ENCODE measurements at places on chromosomes 3 and 15.
A peak's percentile ranks its signal among the peaks of the same experiment; 100 is the strongest.

DNA sequence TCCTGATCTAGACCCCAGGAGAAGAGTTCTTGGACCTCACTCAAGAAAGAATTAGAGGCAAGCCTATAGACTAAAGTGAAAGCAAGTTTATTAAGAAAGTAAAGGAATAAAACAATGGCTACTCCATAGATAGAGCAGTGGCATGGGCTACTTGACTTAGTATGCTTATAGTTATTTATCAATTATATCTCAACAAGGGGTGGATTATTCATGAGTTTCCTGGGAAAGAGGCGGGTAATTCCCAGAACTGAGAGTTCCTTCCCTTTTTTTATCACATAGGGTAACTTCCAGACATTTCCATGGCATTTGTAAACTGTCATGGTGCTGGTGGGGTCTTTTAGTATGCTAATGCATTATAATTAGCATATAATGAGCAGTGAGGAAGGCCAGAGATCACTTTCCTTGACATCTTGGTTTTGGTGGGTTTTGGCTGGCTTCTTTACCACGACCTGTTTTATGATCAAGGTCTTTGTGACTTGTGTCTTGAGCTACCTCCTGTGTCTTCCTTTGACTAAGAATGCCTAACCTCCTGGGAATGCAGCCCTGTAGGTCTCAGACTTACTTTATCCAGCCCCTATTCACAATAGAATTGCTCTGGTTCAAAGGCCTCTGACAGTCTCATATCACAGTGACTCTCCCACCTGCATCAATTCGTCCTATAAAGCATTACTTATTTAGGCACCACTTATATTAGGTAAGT is 35.3 kb upstream of the PLSCR2 start:
- DNase-seq: no peak

DNA sequence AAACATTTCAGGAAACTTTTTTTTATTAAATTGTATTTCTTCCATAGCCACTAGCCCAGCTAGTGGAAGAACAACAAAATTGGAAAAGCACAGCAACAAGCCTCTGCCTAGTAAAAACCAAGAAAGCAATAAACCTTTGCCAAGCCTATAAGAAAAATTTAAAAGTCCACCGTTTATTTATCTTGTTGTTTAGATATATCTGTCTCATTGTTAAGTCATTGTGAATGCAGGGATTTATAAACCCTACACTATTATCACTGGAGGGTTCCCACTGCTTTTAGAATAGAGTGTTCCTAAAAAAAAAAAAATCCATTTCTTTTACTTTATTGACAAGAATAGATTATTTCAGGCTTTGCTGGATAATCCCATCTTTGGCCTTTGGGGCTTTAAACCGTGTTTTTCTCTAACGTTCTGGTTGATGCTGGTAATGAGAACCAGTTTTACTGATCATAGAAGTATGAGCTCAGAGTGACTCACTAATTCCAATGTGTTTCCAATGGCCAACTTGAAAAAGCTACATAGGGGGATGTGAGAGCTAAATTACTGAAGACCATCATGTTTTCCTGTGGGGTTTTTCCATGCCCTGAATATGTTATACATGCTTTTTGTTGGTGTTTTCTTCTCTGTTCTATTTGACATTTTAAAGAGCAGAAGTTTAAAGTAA is 634.1 kb downstream of the RBMS3 start:
- DNase-seq: no peak

GRCh38 chr3:52088445-52089367 is 32.3 kb upstream of the DUSP7 start:
- DNase-seq: no peak

GRCh38 chr3:45606991-45607712 is 12.6 kb downstream of the LIMD1 start:
- no peak for DNase-seq

- no peak for DNase-seq
These were observed 181.0 kb downstream of the SI start for GRCh38 chr3:164897342-164897741.

DNA sequence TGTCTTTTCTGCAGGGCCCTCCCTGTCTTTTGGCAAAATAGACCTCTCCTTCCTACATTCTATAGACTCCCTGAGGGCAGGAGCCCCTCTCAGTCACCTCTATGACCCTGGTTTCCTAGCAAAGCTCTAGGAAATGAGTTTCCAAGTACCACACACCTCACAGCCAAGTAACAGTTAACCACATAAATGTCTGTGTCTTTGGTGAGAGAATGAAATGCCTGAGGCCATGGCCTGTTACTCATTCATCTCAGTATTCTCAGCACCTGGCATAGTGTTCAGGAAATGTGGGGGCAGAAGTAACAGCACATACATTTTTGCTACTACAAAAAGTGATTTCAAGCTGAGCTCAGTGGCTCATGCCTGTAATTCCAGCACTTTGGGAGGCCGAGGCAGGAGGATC is 21.0 kb downstream of the RFT1 start:
- no peak for DNase-seq

- DNase-seq: peak; percentile 83
These were observed 39.2 kb upstream of the SEMA4B start for GRCh38 chr15:90161950-90162361.

- DNase-seq: no peak
These were observed 141.5 kb downstream of the SATB1 start for GRCh38 chr3:18283680-18284079.

DNA sequence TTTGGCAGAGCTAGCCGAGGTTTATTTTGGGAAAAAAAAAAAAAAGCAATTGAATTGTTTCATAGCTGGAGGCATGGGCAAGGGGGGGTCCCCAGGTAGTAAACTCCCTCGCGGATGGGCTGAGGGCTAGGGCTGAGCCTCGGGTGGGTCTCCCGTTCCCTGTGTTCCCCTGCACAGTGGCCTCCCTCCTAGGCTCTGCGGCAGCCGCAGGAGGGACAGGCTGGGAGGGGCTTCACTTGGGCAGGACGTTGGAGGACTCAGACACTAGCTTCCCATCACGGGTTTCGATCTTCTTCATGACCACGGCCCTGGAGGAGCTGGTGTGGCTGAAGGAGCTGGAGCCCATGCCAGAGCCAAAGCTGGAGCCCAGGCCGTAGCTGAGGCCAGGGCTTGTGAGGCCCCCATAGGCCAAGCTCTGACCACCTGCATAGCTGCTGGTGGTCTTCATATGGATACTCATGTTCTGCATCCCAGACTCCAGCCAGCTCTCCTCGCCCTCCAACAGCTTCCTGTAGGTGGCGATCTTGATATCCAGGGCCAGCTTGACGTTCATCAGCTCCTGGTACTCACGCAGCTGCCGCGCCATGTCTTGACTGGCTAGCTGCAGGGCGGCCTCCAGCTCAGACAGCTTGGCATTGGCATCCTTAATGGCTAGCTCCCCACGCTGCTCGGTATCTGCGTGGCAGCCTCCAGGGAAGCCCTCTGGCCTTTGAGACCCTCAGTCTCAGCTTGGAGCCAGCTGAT is 64.0 kb upstream of the CDAN1 start:
- DNase-seq: no peak

DNA sequence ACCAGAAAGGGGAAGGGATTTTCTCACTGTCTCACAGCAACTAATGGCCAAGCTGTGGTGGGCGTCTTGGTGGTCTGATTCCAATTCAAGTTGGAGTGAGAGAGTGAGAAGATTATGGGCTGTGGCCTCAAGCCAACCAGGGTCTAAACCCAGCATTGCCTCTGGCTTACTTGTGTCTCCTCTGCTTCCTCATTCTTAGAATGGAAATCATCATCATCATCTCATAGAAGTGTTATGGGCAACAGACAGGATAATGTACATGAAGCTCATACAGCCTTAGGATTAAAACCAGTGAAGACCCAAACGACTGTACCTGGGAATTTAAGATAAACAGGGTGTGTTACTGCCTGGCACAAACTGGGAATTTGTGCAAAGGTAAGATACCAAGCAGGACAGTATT is 29.1 kb upstream of the IREB2 start:
- DNase-seq: no peak

- no peak for DNase-seq
These were observed 7.2 kb upstream of the ABHD10 start for GRCh38 chr3:111971533-111972130.

- peak; percentile 85 for DNase-seq
These were observed 3.2 kb upstream of the SIAH2 start for GRCh38 chr3:150765949-150766720.

DNA sequence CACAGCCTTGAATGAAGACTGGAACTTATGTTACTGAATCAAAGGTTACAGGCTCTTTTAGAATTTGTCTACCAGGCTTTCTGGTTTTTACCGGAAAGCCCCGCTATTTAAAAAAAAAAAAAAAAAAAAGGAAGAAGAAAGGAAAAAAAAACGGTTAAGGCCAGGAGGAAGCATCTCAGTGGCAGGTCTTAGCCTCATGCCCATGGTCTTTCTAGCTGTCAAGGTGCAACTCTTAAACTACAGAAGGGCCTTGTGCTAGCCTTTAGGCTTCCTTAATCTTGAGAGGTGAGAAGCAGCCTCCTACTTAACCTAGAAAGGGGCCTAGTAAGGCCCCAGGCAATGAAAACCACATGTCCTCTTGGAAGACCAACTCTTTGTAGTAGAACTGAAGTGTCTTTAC is 77.5 kb downstream of the TBC1D5 start:
- DNase-seq: no peak

- DNase-seq: no peak
These were observed at the start of gene HRH1 for GRCh38 chr3:11154036-11154952. HRH1 (plus strand) TSS chr3:11154493; CDS start chr3:11259038, 104,545 bp downstream.

DNA sequence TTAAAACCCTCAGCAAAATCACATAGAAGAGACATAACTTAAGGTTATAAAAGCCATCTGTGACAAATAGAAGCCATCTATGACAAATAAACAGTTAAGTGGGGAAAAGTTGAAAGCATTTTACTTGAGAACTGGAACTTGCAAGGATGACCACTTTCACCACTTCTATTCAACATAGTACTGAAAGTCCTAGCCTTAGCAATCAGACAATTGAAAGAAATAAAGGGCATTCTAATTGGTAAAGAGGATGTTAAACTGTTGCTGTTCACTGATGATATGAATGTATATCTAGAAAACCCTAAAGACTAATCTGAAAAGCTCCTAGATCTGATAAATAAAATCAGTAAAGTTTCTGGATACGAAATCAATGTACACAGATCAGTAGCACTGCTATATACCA is 186.9 kb upstream of the SATB1 start:
- DNase-seq: no peak

GRCh38 chr3:107660306-107660976 is 137.7 kb downstream of the BBX start:
- DNase-seq: no peak

GRCh38 chr3:44100298-44100695 is 141.4 kb upstream of the TOPAZ1 start:
- DNase-seq: no peak

GRCh38 chr3:54424292-54424691 is 301.9 kb downstream of the CACNA2D3 start:
- DNase-seq: no peak

DNA sequence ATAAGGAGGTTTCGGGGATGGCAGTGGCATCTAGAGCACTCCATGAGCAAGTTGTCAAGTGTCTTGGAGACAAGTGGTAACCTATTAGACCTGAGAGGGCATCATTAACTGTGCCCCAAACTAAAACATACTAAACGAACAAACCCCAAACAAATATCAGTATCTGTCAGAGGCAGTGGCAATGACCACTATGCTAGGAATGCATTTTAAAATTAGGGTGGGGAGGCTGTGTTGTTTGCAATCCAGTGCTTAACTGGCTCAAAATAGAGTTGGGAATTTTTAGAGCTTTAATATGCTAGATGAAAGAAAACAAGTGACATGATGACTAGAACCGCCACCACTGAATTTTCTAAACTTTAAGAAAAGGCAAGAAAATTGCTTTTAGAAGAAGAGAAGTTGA is 51.8 kb upstream of the TPRG1 start:
- no peak for DNase-seq

DNA sequence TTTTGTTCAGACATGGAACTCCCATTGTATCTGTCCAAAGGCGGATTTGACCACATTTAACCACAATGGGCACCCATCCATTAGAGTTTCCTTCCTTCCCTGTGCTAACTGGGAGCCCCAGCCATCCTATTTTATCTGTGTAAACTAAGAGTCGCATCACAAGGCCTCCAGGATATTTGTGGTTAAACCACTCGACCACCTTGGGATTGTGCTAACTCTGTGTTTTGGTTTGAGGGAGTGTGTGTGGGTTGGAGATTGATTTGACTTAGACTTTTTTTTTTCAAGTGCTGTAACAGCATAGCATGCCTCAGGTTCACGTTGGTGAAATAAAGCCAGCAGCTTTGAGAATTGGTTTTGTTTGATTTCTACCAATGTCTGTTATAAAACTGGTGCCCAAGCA is 100.4 kb upstream of the TP63 start:
- no peak for DNase-seq

DNA sequence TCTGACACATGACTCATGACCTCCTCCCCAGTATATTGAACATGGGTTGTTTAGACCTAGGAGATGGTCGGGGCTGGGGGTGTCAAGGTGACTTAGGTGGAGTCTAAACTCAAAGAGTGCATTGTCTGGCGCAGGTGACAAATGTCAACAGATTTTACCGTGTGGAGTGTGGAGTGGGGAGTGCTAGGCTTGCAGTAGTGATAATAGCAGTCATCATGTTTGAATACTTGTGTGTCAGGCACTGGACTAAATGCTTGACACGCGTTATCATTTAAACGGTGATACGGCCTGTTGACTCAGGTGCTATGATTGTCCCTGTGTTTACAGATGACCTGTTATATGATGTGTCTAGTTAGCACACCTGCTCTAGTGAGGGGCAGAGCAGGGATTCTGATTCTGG is 30.8 kb downstream of the MUC20 start:
- no peak for DNase-seq

- no peak for DNase-seq
These were observed 71.8 kb downstream of the SYN2 start for GRCh38 chr3:12076031-12076430.

GRCh38 chr3:64748244-64748904 is 60.6 kb upstream of the ADAMTS9 start:
- DNase-seq: no peak

- peak; percentile 20 for DNase-seq
These were observed 233.6 kb upstream of the CTDSPL start for GRCh38 chr3:37627951-37628620.

DNA sequence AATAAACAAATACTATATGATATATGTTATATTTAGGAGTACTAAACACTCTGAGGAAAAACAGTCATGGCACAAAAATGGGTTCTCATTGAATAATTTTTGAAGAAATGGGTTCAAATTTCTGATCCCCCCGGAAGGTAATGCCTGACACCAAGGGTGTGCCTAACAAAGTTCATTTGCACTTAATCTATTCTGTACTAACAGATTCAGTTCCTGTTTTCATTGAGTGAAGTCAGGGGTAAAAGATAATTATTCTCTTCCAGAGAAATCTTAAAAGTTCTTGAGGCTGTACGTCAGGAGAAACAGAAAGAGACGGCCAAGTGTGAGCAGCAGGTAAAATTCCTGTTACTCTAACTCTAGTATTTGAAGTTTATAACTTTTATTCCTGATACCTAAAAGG is 34.5 kb upstream of the TMEM42 start:
- no peak for DNase-seq

DNA sequence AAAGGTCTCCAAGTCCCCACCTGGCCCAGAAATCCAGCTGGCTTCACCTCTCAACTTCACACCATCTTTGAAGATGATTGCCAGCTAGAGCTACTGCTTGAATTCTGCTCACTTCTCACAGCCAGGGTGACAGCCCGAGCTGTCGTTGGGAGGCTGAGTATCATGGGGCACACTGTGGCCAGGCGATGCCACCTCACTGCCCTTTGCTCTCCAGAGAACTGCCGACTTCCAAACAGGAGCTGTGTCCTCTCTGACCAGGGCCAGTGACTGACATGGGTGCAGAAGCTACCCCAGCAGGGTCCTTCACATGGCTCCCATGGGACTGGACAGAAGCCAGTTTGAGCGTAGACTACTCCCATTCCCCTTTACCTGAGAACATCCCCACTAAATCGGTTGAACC is 254.0 kb downstream of the GABRB3 start:
- no peak for DNase-seq

GRCh38 chr15:56919031-56919608 is 676 bp downstream of the TCF12 start:
- DNase-seq: no peak
